ENCODE measurements at places on chromosomes 12 and 14. TPM values are rescaled to one million over a fixed set of nuclear protein-coding genes. Genes with fewer than 3 reads are reported as not detected.

TPH2 gene
- total RNA-seq: not detected

SLC17A8 gene
- total RNA-seq: 0.08 TPM

CPNE6 gene
- total RNA-seq: not detected

MAP3K9 gene
- total RNA-seq: 7.8 TPM

DEGS2 gene
- 0.03 TPM for total RNA-seq

PRDM4 gene
- 24.9 TPM for total RNA-seq

OR8S1 gene
- not detected for total RNA-seq

KSR2 gene
- 0.06 TPM for total RNA-seq

CEBPE gene
- total RNA-seq: not detected

OTOGL gene
- 0.10 TPM for total RNA-seq

INHBE gene
- total RNA-seq: 17.0 TPM

TAS2R8 gene
- not detected for total RNA-seq

NOXRED1 gene
- not detected for total RNA-seq

PLCZ1 gene
- not detected for total RNA-seq

SMCO3 gene
- total RNA-seq: not detected

CMA1 gene
- total RNA-seq: not detected

MORN3 gene
- 0.68 TPM for total RNA-seq

IAPP gene
- total RNA-seq: not detected

SMAGP gene
- 1.2 TPM for total RNA-seq

GDF11 gene
- total RNA-seq: 10.5 TPM

SLC38A4 gene
- 5.5 TPM for total RNA-seq

C14orf39 gene
- total RNA-seq: 1.9 TPM

SELPLG gene
- 0.15 TPM for total RNA-seq

LMNTD1 gene
- total RNA-seq: not detected

FBRSL1 gene
- 15.6 TPM for total RNA-seq

KLRC4 gene
- not detected for total RNA-seq

C12orf42 gene
- total RNA-seq: not detected

CCDC196 gene
- total RNA-seq: not detected

RAP1B gene
- 193 TPM for total RNA-seq

REM2 gene
- total RNA-seq: not detected
